ENCODE measurements at places on chromosomes 13 and 19.

DNA sequence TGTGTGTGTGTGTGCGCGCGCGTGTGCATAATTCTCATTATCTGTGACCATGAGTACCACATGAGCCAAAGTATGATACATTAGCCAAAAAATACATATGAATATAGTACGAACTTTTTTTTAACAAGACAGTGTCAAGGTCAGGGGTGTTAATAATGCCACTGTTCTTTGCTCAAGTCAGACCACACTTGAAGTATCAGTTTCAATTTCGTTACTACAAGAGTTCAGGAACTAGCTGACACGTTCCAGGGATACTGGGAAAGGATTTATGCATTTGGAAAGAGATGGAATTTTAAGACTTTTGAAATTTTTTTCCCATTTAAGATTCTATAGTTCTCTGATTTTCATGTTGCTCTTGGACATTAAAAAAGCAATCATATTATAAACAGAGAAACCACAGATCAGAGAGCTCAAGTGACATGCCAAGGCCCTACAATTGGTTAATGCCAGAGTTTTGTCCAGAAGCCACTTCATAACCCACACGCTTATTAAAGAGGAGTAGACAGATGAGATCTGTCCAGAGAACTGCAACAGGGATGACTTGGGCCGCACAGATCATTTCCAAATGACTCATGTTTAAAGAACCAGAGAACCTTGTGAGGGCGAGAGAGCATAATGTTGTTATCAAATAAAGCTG is 718.8 kb upstream of the SGCG start:
- no peak for DNase-seq

GRCh38 chr13:29746148-29746677 is 104.2 kb downstream of the UBL3 start:
- no peak for DNase-seq

DNA sequence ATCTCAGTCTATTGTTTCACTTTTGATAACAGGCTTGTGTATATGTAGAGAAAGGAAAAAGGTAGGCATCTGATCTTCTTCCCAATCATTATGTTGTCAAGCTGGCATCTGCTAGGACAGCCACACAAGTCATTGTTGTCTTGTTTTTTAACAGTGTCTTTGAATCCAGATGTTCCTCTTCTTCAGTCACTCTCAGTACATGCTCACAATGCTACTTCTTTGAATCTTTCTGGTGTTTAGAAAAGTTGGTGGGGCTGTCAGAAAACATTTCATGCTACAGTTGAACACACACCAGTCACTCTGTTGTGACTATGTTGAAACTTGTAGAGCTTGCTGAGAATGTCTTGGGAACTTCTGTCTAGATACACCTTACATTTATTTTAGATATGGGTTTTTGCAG is 1231.4 kb upstream of the MIR17HG start:
- DNase-seq = no peak

- DNase-seq = peak; percentile 20
These were observed 618 bp downstream of the HAUS8 start for GRCh38 chr19:17074634-17075034.

GRCh38 chr13:78732445-78733017 is 73.6 kb upstream of the OBI1 start:
- no peak for DNase-seq
